ENCODE measurements at places on chromosomes 2 and 18.

DNA sequence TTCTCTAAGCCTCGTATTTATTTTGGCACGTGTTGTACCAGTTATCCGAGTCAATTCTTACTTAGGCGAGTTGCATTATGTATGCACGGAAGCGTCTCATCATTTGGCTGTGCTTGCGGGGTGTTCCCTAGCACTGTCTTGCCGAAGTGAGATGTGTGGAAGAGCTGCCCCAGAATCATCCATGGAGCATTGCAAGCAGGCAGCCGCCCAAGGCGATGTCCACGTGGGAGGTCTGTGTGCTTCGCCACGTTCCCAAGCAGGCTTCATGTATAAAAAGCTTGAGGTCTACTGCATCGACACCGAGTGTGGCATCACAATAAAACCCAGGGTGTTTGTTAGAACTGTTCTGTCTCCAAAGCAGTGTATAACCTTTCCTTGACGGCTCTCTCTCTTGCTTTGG is 849.9 kb downstream of the DCDC2C start:
- no peak for DNase-seq

GRCh38 chr18:54032412-54032811 is 192.1 kb downstream of the MBD2 start:
- DNase-seq, result no peak

- DNase-seq, result no peak
These were observed 34.9 kb downstream of the DNMT3A start for GRCh38 chr2:25306777-25307368.

GRCh38 chr2:186456941-186457340 is 29.1 kb upstream of the ZC3H15 start:
- peak; percentile 83 for DNase-seq

GRCh38 chr2:197137231-197137630 is 173.3 kb downstream of the ANKRD44 start:
- peak; percentile 39 for DNase-seq

DNA sequence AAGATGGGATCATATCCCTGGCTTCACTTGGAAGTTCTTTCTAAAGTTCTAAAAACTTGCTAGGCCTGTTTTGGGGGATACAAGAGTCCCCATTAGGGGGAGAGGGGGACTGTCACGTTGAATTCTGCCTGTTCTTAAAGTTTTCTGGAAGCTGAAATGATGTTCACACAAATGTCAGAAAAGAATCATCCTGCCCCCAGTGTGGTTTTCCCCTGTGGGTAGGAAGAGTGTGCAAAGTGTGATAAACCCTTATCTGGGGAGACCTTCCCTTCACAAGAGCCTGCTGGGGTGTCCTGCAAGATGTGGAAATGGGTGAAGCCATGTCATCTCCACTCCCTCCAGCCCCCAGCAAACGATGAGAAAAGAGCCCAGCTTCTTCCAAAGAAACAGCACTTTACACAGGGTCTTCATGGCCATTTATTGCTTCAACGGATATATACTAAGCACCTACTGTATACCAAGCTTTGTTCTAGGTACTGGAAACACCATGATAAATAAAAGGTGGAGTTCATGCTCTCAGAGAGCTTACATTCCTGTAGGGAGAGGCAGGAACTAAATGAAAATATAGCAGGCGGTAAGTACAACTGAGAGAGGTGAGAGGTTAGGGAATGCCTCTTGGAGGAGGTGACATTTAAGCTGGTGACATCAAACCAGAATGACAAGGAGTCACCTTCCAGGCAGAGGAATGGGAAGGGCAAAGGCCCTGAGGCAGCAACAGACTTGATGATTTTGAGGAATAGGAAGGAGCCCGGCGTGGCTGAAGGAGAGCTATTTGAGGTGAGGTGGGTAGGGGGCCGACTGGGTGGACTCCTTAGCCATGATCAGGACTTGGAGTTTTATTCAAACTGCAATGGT is 1.6 kb downstream of the MFSD2B start:
- DNase-seq, result no peak

DNA sequence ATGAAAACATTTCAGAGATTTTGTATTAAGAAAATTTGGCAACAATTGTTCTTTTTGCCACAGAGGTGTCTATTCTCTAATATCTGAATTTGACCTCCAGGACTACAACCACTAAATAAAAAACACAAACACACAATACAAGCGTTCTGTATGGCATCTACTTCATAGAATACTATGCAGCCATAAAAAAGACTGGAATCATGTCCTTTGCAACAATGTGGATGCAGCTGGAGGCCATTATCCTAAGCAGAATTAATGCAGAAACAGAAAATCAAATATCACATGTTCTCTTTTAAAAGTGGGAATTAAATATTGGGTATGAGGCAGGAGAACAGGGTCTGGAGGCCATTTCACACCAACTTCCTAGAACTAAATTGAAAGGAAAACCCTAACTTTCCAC is 19.5 kb downstream of the SLC25A12 start:
- DNase-seq, result no peak

DNA sequence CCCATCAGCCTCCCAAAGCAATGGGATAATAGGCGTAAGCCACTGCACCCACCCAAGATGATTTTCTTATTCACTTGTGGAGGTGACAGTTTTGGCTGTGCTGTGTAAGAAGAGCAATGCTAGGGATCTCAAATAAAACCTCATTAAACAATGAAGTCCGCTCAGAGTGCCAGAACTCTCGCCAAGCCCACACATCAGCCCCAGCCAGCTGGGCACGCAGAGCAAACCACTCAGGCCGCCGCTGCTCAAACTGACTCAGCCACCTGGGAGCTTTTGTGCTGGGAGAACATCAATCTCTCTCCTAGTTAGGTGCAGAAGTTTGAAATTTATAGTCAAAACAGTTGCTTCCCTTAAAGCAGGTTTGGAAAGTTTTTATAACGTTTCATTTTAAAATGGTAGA is 47.6 kb downstream of the RNF152 start:
- DNase-seq, result peak; percentile 48

GRCh38 chr2:26312471-26312870 is 33.5 kb upstream of the SELENOI start:
- DNase-seq, result no peak

DNA sequence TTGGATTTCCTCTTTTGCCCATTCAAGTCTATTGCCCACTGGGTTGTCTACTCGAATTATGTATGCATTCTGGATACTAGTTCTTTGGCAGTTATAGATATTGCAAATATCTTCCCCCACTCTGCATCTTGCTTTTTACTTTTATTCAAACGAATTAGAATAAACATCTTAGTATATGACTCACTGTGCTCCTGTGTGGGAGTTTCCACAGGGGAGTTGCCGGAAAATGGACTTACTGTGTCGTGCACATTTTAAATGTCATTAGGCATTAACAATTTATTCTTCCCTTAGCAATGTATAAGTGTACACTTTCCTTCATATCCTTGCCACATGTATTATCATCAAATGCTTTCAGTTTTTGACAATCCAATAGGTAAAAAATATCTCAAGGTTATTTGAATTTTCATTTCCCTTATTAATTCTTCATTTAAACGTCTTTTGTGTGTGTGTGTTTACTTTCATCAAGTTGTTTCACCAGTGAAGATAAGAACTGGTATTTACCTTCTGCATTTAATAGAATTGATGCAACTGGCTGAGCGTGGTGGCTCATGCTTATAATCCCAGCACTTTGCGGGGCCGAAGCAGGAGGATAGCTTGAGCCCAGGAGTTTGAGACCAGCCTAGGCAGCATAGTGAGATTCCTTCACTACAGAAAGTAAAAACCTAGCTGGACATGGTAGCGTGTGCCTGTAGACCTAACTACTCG is 4.6 kb upstream of the UGT1A5 start:
- no peak for DNase-seq

DNA sequence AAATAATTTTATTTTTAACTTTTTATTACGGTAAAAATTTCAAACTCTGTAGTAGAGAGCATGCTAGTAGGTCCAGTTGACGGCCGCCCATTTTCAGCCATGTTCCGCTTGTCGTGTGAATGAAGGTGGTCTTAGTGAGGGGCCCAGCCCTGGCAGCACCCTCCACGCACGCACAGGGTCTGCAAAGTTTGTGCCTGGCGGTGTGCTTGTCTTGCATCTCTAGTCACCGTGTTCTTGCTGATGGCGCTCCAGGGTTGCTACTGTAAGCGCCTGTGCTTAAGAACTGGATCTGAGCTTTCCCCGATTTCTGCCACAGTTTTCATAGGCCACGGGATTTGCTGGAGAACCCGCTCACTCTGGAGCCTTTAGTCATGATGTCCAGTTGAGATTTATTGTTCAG is 28.9 kb downstream of the LDLRAD4 start:
- no peak for DNase-seq

DNA sequence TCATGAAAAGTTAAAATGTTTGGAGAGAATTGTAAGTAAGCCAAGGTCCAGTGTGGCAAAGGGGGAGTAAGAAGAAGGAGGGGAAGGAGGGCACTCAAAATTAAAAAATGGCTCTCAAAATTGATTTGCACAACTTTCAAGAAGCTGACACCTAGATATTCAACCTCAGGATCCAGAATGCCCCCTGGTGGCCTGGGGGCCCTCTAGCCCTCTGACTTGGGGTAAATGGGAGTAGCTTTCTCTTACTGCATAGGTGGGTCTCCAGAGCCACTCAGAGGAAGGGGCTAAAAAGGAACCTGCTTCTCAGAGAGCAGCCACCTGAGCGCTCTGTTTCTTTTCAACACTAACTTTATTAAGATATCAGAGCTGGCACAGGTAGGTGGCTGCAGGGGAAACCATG is 968.5 kb downstream of the BCL11A start:
- DNase-seq, result no peak

- DNase-seq, result no peak
These were observed 134.3 kb upstream of the RASGRP3 start for GRCh38 chr2:33342171-33342570.

DNA sequence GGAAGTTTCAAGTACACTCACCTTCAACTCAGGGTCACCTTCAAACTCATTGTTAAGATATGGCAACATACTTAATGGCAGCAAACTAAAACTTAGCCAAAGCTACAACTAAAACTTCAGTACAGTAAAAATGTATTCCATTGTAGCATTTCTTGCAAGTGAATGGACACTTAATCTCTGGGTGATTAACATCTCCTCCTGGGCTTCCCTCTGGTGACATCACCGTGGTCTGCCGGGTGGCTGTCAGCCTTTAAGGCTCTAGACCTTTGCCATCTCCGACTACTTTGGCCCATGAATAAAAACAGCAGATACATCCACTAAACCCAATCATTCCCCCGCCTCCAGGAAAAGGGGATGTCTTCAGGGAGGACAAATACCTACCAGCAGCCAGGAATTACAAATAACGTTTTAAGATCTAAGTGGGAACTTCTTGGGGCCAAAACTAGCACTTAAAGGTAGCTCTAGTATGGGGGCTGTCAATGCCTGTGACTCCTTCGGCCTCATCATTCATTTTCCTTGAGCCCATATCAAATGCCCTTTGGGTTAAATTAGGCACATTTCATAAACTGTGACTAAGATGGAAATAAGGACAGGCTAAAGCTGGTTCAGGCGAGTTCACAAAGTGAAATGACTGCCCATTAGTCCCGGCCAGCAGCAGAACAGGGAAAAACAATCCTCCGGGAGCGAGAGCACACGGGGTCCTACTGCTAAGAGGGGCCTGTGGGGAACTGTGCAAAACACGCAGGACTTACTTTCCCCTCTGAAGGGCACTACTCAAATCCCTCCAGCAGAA is 1.1 kb downstream of the TFCP2L1 start:
- no peak for DNase-seq

GRCh38 chr18:54268751-54269150 is 566 bp upstream of the POLI start:
- no peak for DNase-seq

- peak; percentile 41 for DNase-seq
These were observed 7.9 kb downstream of the NEDD4L start for GRCh38 chr18:58051765-58052460.

DNA sequence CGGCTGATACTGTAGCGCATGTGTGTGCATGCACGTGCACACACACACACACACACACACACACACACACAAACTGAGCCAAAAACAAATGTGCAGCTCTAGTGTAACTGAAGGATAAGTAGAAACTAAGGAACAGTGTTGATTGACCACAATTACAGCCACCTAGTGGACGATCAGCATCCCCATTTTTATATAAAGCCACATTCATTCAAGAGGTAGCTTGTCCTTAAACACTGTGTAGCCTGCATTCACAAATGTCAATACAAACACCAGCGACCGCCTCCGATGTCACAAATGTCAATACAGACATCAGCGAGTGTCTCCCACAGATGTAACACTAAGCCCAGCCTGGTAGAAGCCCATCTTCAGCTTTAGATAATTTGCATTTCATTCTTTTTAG is 167.4 kb downstream of the PTGR3 start:
- DNase-seq, result peak; percentile 54

- DNase-seq, result no peak
These were observed 143.9 kb upstream of the SLC39A10 start for GRCh38 chr2:195513119-195513518.

DNA sequence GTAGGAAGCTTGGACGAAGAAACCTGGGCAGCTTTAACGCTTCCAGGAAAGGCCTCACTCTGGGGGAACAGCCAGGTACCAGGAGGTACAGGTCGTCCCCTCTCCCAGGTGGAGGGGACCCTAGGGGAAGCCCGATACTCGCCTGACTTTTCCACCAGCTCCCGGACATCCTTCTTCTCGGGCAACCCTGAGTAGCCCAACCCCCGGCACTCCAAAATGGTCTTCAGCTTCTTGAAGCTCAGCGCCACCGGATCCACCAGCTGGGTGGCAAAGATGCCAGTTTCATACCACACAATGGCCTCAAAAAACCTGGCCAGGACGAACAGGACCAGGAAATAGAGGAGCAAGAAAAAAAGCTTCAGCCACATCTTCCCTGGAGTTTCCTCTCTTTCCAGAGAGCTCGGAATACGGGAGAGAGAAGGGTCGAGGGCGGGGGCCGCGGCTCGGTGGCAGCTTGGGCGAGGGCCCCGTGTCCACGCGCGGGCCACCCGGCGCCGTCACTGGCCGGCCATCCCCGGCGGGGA is 1.1 kb downstream of the RNF103 start:
- peak; percentile 16 for DNase-seq

- no peak for DNase-seq
These were observed 4.4 kb downstream of the FHOD3 start for GRCh38 chr18:36301884-36302283.

GRCh38 chr18:13199169-13199568 is 19.4 kb upstream of the LDLRAD4 start:
- DNase-seq, result no peak
